ENCODE measurements at places on chromosomes 2 and 18.
A peak's percentile ranks its signal among the peaks of the same experiment; 100 is the strongest.

DNA sequence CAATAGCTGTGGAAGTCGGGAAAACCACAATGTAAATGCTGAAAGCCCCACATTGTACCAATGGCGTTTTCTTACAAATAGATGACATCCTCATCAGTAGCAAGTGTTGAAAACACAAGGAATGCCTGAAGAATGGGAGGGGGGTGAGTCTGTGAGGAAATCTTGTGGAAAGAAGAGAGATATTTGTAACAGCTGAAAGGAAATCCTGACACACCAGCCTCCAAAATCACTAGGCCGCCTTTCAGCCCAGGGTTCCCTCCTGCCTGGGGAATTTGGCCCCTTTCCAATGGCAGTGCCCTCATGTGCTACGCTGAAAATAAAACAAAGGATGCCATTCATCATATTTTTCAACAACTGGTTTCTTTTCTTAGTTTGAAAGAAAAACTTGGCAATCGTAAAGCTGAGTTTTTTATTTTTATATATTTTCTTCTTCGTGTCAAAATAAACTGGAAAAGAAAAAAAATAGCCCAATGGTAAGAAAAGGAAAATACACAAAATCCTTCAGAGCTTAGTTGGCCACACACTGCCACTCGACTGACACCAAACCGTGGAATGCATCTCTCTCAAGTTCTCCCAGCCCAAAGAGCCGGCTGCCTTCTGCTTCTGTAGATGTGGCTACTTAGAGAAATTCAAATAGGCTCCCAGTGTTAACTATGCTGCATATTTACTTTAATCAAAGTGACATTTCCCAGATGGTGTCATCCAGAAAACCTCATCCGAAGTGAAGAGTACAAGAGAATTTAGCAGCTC lies 52.0 kb downstream of the FTCDNL1 start:
- DNase-seq, result no peak

GRCh38 chr2:169141713-169142352 lies 72.5 kb downstream of the DHRS9 start:
- DNase-seq, result peak; percentile 24

DNA sequence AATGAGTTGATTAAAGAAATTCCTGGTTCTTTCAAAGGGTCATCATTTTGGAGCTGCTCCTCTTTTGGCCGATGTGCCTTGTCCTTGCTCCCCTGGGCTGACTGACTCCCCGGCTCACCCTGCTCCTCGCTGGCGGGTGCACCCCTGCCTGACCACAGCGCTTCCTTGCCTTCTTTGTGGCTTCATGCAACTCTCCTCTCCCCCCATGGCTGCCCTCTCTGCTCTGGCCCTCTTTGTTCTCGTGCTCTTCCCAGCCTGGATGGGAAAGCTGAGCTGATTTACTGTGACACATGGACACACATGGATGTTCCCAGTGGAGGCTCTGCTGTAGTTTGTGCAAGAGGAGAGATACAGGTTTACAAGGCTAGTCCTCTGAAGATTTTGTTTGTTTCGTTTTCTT lies 234.6 kb downstream of the HAUS1 start:
- DNase-seq, result no peak

GRCh38 chr2:240056678-240057077 lies 3.4 kb upstream of the OR6B3 start:
- DNase-seq, result no peak

GRCh38 chr2:180222644-180223043 lies 215.5 kb upstream of the CWC22 start:
- DNase-seq, result no peak

- DNase-seq, result no peak
Measured at GRCh38 chr18:24868311-24868710, 407.9 kb downstream of the HRH4 start.

DNA sequence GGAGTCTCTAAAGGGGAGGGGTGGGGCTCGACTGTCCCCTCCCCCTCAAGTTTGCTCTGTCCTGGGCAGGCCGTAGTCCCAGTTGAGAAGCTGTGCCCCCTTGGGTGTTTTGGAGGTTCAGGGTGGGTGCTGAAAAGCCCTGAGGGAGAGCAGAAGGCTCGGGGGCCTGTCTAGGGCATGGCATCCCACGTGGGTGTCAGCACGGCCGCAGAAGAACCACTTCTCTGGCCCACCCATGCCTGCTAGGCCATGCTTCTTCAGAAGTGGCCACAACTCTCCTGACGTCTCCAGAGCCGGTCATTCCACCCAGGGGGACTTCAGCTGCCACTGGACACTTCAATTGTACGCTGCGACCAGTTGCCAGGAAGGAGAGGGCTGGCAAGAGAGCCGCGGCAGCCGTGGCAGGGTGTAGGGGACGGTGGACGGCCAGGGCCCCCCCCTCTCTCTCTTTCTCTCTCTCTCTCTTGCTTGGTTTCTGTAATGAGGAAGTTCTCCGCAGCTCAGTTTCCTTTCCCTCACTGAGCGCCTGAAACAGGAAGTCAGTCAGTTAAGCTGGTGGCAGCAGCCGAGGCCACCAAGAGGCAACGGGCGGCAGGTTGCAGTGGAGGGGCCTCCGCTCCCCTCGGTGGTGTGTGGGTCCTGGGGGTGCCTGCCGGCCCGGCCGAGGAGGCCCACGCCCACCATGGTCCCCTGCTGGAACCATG lies at the start of gene INPP5D:
INPP5D (plus strand) TSS at position 546 of the 704 bp plus-strand sequence; CDS start at position 683, 137 bp downstream.
- peak; percentile 67 for DNase-seq

DNA sequence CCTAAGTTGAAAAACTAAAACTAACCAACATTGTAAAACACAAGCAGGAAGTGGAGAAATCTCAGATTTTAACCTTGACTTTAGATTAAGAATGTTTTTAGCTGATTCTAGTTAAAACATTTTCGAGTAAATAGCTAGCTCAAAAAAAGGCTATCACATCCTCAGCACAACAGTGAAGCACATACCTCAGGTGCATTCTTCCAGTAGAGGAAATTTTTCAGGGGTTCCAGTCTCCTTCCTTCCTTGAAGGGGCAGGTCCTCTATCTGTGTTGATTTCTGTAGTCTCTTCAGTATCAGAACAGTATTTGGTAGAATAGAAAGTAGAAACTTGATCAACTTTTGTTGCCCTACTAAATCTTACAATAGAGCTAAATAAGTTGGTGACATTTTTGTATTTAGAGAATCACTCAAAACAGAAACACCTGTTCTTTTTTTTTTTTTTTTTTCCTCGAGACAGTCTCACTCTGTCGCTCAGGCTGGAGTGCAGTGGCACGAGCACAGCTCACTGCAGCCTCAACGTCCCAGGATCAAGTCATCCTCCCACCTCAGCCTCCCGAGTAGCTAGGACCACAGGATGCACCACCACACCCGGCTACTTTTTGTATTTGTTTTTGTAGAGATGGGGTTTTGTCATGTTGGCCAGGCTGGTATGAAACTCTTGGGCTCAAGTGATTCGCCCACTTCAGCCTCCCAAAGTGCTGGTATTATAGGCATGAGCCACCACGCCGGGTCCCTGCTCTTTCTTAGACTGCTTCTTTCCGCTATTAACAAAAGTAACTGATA lies 6.9 kb upstream of the GPR155 start:
- DNase-seq, result no peak

DNA sequence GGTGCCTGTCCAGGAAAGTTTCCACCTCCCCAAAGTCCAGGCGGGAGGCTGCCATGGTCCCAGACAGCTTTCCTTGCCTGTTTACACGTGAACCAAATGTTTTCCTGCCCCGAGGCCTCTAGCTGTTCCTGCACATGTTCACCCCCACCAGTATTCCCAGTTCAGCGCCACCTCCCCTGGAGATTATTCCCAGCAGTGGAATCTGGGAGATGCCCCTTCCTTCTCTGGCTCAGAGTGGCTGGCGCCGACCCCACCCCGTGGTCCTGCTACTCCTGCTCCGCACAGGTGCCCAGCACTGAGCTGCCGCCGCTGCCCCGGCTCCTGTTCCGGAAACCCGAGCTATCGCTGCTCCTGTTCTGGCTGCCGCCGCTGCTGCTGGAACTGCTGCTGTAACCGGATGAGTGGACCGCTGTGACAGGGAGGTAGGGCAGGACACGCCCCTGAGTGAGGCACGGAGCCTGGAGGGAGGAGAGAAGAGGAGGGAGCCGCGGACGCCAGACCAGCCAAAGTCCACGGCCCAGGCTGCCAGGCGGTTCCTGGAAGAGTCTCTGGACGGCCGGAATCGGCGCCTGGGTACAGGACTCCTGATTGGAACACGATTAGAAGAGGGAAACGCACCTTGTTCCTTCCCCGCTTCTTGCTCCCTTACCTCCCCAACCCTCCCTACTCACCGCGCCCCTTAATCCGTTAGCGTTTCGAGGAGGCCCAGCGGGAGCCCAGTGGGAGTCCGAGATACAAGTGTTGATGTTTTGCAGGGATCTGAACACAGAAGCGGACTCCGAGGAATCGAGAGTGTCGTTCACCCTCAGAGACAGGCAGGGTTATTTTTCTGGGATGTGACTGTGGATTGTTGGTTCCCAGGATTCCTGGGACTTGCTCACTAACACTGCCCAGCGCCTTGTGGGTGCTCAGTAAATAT lies at the start of gene PDE11A:
PDE11A (minus strand) TSS at position 395 of the 919 bp plus-strand sequence; CDS start at position 55, 340 bp downstream.
- no peak for DNase-seq

GRCh38 chr18:67239826-67240225 lies 276.7 kb downstream of the DSEL start:
- no peak for DNase-seq

DNA sequence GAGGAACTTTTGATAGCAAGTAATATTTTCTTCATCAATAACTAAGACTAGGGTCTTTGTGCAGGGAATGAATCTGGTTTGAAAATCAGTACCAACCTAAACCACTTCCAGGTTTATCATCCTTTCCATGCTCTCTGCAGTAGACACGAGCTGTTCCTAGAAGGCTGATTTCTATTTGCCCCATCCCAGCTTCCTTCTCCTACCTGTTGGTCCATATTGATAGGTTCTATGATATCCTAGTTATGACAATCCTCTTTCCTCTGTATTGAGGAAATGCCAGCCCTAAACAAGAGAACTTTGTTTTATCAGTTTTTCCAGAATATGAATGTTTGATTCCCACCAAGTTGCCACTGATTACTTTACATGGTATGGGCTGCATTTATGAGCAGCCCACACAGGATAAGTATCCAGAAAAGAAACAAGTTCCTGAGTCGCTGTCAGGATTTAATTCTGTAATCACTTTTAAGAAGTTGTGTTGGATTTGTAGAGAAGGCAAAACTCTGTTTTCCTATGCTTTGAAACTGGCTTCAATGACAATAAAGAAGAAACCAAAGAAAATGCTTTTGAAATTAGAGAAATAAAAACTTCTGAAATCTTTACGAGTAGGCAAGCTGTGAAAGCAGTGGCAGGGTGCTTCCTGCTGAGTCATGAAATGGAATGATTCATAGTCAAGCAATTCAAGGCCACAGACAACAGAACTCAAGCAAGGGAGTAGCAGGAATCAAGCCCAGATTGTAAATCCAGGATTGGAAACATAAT lies 37.3 kb upstream of the TANK start:
- DNase-seq, result no peak

DNA sequence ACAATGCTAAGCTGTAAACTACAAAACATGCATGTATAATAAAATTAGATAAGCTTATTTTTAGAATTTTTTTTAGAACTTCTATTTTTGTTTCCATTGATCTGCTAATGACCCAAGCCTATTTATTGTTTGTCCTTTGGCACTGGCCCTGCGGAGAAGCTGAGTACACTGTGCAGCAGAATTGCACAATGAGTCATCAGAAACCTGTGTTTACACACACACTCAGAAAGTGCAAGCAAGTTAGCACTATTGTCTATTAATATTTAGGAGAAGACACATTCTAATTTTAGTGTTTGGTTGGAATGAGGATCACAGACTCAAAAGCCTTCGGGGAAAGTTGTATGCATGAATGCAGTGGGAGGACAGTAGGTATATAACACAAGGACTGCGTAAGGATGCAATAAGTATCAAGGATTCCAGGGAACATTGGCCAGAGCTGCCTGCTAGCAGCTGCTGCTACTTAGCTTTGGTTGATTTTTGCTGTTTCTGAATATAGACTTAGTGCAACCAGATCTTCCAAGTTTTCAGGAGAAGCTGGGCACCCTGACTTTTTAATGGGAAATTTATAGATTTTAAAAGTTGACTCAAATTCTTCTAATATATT lies 128.2 kb downstream of the KCNH7 start:
- no peak for DNase-seq

GRCh38 chr2:85376291-85377065 lies 21.9 kb downstream of the ELMOD3 start:
- DNase-seq, result no peak

GRCh38 chr18:48408727-48409590 lies at the start of gene ZBTB7C:
TSS of gene ZBTB7C (minus strand) at chr18:48409383.
- no peak for DNase-seq

DNA sequence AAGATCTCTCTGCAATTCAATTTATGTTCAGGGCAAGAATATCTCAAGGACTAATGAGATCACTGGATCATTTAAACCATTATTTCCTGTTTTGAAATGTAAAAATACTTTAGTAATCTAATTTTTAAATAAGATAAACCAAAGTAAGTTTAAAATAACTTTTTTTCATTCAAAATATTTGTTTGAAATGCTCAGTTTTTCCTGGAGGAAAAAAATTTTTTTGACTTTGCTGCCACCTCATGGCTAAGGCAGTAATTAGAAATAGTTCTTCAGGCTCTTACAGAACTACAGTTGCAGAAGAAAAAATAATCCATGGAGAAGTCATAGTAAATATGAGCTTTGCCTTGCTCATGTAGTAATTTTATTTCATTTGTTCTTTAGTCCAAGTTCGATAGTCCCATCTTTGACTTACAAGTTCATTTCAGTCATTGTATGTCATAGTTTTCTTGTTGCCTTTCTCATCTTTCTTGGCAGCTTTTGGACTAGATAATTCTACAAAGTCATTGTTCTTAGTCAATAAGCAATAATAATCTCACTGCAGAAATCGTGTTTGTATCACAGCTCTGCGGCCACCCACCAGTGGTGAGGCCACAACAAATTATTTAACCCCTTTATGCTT lies 127.4 kb downstream of the DPP4 start:
- no peak for DNase-seq

DNA sequence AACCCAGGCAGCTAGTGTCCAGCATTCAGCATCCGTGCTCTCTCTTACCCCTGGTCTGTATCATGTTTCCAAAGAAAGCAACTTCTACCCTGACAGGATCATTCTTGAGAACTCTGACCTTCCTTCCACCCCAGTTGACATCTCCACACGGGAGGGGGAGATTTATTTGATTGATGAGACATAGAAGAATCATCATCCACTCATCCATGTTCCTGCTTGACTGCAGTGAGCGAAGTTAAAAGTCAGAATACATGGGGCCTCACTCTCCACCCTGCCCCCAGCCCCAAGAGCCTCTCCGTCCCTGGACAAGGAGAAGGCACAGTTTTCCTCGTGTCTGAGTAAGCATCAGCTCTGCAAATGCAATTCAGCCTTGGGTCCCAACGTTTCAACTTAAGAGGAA lies 356.0 kb upstream of the TNP1 start:
- no peak for DNase-seq

GRCh38 chr18:8339210-8339609 lies 270.0 kb upstream of the RAB12 start:
- no peak for DNase-seq

GRCh38 chr2:204313256-204313655 lies 232.0 kb upstream of the PARD3B start:
- DNase-seq, result no peak

DNA sequence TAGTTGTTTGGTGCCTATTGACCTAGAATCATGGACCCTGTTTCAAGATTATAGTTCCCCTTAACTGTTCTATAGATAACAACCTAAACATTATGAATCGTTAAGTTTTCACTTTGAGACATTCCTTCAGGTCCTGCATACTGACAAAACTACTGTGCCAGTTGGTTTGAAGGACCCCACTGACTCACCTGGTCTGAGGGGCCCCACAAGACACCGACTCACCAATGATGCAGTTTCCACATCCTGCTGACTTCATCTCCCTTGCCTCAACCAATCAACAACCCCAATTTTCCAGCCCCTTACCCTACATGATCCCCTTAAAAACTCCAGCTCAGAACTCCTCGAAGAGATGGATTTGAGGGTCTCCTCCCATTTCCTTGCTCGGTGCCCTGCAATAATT lies 89.6 kb upstream of the CCDC141 start:
- no peak for DNase-seq

- DNase-seq, result no peak
Measured at GRCh38 chr18:24683925-24684324, 223.5 kb downstream of the HRH4 start.
